Aorta (tissue), 5 donors: ENCODE measurements at places on chromosomes 2 and 18.
A peak's percentile ranks its signal among the peaks of the same experiment; 100 is the strongest.

GRCh38 chr18:5979176-5979888 lies 84.0 kb upstream of the TMEM200C start:
- DNase-seq, result no peak

GRCh38 chr2:233832869-233833311 lies 21.4 kb downstream of the HJURP start:
- DNase-seq, result peak; percentile 62

- DNase-seq, result no peak
Observed at GRCh38 chr2:197081294-197081693, 154.8 kb upstream of the PGAP1 start.

DNA sequence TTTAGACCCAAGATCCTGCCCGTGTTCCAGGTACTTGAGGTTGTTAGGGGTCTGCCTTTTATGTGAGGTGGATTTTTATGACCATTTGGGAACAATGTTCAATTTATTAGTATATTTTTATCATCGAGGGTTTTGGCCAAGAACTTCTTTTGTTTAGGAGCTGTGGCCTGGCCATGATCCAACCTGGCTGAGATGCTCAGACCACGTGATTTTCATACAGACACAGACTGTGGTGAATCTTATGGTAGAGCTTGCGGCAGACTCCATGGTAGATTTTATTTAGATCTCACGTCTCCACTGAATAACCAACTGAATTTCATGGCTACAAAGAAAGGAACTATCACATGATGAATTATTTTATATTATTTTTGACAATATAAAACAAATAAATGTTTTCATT lies 405.5 kb upstream of the VWC2L start:
- DNase-seq, result no peak

DNA sequence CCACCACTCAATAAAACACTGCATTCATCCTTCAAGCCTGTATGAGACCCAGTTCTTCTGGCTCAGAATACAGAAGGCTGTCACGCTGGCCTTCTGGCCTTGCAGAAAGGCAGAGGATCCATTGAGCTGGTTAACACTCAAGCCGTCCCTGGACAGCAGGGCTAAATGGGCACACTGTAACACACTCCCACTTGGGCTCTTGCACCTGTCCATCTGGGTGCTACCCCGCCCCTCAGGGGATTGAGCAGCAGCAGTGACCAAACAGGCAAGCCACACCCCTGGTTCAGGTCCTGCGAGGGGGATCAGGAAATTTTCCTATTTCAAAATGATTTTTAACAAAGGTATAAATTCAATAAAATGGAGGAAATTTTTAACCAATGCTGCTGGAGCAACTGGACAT lies 936.0 kb downstream of the CNTNAP5 start:
- DNase-seq, result no peak

DNA sequence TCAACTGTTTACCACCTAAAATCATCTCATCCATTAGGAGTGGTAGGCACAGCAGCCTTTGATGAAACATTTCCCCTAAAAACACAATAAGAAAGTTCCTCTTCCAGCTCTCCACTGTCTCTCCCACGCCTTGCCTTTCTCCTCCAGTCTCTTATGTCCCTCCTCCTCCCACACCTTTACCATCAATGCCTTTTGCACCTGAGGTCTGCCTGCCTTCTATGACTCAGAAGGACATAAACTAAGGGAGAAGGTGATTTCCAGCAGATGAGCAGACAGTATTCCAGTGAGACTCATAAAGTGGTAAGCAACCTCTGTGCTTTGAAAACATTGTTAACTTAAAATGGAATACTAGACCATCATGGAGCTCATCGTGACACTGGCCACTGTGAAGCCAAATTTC lies 34.2 kb upstream of the NDUFV2 start:
- DNase-seq, result no peak

- no peak for DNase-seq
Observed at GRCh38 chr2:46913471-46914381, 1.9 kb downstream of the MCFD2 start.

DNA sequence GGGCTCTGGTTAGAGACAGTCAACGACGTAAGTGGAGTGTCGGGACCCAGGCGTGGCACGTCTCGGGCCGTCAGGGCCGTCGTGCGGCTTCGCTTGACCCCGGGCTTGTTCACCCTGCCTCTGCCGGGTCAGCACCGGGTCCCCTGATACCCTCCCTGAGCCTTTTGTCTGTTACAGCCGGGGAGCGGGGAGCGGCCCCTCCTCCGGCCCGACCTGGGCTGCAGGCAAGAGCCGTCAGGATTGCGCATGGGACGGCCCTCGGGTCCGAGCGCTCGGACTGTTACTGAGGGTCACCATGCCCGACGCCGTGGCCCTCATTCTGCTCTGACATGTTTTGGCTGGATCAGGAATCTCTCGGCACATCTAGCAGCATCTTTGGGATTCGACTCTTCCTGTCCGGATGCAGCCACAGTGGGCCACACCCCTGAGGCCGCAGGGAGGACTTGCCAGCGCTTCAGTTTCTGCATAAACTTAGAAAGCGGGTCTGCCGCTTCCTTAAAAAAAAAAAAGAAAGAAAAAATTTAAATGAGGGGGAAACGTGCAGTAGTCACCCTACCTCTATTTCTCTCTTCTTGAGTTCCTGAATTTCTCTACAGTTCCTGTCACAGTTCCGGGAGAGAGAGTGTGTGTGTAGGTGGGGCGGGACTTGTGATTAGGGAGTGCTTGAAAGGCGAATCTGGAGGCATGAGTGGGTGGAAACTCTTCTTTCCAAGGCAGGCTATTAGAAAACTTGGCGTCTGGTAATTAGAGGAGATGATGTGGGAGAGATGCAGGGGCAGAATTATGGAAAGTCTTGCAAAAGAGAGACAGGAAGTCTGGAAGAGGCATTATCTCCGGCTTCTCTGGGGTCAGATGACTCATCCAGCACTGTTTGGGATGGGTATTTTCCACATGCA lies 909 bp downstream of the TMEM87B start:
- DNase-seq, result peak; percentile 83

DNA sequence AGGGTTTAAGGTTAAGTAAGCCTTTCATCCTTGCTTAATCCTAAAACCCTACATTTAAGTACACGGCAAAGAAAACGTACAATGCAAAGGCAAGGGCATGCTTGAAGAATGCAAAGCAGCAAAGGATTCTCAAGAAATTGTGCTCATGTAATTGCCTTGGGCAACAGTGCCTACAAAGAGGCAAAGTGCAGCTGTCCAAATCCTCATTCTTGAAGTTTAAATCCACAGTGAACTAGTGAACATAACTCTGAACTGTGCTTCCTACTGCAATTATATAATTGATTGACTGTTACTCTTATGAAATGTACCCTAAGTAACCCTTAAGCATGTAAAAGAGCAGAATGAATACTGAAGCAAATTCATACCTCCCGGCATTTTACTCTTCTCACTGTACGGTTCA lies 85.4 kb downstream of the MAP3K20 start:
- no peak for DNase-seq

- DNase-seq, result peak; percentile 78
Observed at GRCh38 chr2:8677646-8678592, 3.9 kb upstream of the ID2 start.
